ENCODE measurements at places on chromosomes 16 and 17.

DNA sequence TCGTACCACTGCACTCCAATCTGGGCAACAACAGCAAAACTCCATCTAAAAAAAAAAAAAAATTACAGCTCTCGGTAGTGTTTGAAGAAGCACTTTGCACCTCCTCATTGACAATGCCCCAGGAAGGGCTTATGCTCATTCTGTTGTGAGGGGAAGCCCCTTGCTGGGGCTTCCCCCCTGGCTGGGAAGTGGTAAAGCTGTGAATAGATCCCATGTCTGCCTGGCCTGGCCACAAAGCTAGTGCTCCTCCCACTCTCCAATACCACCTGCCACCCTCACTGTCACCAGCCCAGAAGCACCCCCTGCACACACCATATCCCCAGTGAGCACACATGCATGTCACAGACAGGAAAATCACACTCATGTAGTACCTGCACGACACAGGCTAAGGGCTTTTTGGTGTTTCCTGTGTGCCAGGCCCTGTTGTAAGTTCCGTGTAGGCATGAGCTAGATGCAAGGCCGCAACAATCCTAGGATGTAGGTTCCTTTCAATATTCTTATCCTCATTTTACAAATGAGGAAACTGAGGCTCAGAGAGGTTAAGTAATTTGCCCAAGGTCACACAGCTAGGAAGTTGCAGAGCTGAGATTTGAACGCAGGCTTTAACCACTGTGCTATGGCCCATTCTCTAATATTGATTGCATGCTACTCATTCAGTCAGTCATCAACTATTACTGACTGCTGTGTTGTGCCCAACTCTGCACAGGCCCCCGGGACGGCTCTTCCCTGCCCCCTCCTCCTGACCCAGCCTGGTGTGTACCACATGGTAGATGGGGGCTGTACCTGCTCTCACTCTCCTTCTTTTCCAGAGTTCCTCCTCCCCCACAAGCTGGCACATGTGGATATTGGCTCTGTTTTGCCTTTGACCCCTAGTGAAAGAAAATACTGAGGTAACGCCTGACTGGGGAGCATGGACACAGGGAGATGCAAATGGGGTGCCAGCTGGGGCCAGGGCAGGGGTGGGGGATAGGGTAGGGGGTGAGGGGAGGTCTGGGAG is 11.9 kb upstream of the COL1A1 start:
- no peak for DNase-seq

- no peak for DNase-seq
These were observed 290.9 kb downstream of the MAF start for GRCh38 chr16:79309606-79310005.

DNA sequence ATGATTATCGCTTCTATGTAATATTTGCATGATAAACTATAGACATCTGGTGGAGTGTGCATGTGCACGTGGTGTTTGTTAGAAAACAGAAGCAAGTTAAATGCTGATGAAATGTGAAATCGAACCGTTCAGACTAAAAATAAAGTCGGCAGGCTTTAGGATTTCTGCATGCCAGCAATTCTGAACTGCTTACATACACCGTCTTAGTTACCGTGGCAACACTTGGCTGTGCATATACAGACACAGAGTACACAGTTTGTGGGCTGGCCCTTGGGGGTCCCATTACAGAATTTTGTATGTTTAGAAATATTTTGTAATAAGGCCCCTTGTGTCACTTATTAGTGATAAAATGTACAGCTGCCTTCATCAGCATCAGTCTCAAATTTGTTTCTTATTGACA is 605.5 kb downstream of the RBFOX1 start:
- no peak for DNase-seq

DNA sequence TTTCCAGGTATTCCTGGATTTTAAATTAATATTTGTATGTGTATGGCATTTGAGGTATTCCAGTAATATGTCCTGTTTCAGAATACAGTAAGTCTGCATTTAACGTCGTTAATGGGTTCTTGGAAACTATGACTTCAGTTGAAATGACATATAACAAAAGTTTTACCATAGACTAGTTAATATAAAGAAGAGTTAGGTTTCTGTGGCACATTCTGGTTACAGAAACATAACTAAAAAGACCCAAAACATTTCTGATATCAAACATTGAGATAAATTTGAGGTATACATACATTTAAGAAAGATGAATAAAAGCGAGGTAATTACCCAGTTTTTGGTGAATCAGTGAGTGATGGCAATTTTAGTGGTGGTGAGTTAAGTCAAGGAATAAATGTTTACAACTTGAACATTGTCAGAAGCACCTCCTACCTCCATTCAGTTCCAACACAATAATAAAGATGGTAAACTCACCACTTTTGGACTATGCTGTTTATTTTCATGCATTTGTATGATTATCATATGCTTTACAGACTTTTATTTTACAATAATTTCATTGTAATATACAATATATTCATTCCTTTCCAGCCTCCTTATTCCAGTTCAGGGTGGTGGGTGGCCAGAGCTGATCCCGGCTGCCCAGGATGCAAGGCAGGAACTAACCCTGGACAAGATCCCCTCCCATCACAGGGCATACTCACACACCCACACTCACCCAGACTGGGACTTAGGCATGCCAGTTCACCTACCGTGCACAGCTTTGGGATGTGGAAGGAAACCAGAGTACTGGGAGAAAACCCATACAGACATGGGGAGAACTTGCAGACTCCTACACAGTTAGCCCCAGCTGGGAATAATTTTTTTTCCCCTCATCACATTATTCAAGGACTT is 9.7 kb downstream of the LUC7L3 start:
- no peak for DNase-seq

DNA sequence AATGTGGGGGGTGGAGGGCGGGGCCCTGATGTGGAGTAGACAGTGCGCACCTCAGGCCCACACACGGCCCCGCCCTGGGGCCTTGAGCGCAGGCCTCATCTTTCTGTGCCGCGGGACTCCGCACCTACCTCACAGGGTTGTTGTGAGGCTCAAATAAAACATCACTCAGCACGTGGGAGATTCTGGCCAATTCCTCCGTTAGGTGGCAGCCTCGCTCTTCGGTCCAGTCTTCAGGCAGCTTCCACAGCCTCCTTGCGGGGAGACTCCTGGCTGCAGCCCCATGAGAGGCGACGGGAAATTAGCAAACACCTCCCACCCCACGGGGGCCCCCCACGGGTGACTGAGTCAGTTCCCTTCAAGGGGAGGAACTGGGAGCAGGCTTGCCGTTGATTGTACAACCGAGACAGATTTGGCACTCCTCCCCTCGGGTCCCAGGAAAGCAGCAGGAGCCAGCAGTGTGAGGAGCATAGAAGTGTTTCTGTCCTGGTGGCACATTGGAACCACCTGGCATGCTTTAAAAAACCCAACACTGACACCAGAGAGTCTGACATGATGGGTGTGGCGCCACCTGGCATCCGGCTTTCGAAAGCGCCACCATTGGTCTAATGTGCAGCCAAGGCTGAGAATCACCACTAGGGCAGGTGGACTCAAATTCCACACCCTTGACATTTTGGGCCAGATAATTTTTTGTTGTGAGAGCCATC is 7.6 kb downstream of the MRM1 start:
- no peak for DNase-seq

- no peak for DNase-seq
These were observed 9.6 kb upstream of the BCAR1 start for GRCh38 chr16:75260851-75261589.

GRCh38 chr16:65136681-65137080 is 14.8 kb upstream of the CDH11 start:
- DNase-seq: no peak

- DNase-seq: peak; percentile 19
These were observed 91.1 kb downstream of the IRF8 start for GRCh38 chr16:85989863-85990643.

DNA sequence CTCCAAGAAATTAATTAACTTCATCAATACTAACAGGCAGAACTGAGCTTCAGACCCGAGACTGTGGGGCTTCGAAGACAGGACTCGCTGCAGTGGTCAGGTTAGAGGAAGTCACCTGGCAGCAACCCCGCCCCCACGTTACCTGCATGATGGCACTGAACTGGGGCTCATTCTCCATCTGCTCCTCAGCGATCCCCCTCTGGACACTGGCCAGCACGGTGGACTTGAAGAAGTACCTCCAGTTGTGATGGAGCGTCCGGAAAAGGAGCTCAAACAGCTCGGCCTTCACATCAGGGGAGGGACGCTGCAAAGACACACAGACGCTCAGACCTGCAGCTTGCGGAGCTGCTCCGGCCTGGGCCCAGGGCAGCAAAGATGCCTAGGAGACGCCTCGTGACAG is 40.9 kb upstream of the GSG1L start:
- no peak for DNase-seq

- no peak for DNase-seq
These were observed 941 bp downstream of the PDK2 start for GRCh38 chr17:50096092-50096491.

- no peak for DNase-seq
These were observed 8.4 kb upstream of the CLDN9 start for GRCh38 chr16:3004319-3004718.

DNA sequence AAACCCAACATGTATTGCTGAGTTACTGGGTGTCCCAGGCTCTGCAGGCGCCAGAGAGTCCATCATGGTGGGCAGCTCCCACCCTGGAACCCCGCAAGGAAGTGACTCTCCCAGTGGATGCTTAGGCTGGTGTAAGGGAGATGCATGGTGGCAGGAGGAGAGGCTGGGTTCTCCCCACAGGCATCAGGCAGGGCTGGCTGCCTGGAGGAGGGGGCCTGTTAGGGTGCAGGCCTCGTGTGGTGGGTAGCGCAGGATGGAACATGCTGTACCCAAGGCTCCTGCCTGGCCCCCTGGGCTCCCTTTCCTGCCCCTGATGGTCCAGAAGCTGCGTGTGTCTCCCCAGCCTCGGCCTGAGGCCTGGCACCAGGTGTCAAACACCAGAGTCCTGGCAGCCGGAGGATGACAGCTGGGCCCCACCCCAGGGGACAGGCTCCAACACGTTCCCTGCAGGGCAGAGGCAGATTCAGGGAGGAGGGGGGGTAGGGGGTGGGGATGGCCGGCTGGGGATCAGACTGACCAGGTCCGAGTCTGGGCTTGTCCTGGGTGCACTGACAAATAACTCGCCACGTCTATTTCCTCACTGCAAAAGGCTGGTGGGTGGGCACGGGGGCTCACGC is 40.2 kb upstream of the CIBAR2 start:
- no peak for DNase-seq

- no peak for DNase-seq
These were observed 544.5 kb downstream of the NPIPA7 start for GRCh38 chr16:16923479-16923878.

DNA sequence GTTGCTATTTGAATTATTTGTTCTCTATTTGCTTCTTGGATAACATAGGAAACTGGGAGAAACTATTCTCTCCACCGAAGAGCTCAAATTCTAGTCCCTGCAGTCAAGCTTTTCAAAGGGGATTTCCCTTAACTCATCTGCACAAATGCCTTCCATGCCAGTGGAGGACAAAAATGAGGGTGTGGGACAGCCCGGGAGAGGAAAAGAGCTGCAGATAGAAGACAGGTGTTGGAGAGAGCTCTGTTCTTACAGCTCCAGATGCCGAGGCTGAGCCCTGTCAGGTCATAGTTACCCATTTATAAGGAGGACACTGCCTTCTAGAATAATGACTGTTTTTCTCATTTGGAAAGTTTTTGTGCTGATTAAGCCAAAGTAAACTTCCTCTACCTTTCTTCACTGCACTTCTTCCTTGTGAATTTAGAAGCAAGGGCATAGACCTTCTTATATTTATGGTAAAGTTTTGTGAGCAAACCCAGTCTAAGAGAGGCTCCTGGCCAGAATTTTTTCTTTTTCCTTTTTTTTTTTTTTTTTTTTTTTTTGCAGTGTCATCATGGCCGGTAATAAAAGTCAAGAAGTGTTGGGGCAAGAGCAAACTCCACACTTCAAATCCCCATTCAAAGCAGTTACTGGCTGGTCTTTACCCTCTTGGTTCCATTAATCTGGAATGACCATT is 177.2 kb downstream of the ABCC12 start:
- DNase-seq: no peak

DNA sequence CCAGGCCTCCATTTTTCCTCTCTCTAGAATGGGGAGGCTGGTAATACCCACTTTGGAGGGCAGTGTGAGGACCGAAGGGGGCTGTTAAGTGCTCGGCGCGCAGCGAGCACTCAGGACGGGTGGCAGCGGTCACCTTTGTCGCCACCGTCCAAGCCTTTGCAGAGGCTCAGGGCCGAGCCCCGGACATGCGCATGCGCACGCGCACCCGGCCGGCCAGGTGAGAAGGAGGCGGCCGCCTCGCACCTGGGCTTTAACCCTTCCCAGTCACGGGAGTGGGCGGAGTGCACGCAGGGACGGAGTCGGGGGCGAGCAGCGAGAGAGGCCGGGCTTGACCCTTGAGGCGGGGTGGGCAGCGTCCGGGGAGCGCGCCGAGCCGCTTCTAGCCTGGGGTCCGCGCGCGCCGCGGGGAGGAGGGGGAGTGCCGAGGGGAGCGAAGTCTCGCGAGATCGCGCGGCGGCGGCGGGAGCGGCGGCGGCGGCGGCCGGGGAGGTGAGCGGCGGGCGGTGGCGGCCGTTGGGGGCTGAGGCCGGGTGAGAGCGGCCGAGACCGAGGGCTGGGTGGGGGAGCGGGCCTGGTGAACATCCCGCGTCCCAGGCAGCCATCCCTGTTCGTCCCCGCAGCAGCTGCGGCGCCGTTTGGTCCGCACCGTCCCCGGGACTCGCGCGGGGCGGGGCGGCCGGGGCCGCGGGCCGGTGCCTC is at the start of gene MRTFB:
Gene MRTFB, plus strand, starts transcription at position 443 of the 699 bp plus-strand sequence. CDS start 69,288 bp downstream, outside the sequence.
- no peak for DNase-seq

GRCh38 chr16:10156099-10156498 is 26.1 kb downstream of the GRIN2A start:
- DNase-seq: peak; percentile 15

- no peak for DNase-seq
These were observed 108.5 kb downstream of the NLK start for GRCh38 chr17:28151001-28151400.

- DNase-seq: no peak
These were observed 6.4 kb downstream of the ZNF469 start for GRCh38 chr16:88389191-88389590.

DNA sequence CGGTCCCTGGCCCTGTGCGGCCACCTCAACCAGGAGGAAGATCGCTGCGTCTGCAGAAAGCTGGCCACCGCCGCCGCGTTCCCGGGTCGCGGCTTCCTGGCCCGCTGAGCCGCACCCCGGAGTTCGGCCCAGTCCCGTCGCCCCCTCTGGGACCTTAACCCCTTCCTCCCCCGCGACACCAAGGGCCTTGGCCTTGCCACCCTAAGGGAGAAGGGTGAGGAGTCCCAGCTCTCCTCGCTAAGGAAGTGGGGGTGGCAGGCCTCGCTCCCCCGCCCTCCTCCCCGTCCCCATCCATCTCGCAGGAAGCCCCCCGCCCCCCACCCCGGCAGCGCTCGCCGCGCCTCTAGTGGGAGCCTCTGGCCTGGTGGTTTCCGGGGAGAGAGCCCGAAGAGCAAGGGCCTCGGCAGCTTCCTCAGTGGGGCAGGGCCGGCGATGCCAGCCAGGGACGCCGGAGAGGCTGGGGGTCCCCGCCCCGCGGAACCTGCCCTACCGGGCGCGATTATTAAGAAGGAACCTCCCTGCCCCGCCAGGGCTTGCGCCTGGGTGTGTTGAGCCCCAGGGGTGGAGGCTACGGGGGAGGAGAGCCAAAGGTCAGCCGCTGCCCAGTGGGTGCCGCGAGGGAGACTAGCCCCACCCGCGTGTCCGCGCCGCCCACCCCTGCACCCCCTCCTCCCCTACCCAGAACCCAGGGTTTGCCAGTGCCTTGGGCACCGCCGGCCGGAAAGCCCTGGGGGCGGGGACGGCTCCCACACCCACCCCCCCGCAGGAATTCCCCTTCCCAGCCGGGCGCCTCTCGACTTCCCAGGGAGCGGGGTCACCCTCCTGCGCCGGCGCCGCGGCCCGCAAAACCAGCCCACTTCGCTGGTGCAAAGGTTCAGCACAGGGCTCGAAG is 6.8 kb downstream of the CBX4 start:
- no peak for DNase-seq
